HCEC 1CT (cell line): ENCODE measurements at places on chromosomes 3 and 15.

DNA sequence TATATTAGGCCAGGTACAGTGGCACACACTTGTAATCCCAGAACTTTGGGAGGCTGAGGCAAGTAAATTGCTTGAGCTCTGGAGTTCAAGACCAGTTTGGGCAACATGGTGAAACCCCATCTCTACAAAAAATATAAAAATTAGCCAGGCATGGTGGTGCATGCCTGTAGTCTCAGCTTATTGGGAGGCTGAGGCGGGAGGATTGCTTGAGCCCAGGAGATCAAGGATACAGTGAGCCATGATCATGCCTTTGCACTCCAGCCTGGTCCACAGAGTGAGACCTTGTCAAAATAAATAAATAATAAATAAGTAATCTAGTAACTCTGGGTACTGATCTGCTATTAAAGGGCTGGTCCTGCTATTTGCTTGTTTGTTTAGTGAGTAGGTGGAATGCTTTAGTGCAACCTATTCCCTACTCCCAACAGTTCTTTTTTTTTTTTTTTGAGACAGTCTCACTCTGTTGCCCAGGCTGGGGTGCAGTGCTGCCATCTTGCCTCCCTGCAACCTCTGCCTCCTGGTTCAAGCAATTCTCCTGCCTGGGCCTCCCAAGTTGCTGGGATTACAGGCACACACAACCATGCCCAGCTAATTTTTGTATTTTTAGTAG, 9.1 kb upstream of the INO80 start:
- no peak for DNase-seq

DNA sequence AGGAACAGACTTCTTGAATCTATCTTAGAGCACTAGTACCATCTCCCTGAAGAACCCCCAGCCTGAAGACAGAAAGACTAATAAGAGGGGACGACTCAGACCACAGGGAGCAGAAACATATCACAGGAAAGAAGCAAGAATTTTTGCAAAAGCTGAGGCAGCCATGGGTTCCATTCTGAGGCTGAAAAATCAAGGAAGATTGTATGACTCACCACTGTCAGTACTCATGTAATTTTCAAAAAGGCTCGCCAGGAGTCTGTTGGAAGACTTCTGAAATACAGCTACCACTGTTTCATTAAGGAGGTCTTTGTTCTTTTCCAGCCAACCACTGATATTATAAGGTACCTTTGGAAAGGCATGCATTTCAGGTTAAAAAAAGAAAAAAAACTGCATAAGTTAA, 47.5 kb downstream of the MYH15 start:
- peak; percentile 52 for DNase-seq

- no peak for DNase-seq
Observed at GRCh38 chr3:133408366-133408765, 8.5 kb downstream of the BFSP2 start.

DNA sequence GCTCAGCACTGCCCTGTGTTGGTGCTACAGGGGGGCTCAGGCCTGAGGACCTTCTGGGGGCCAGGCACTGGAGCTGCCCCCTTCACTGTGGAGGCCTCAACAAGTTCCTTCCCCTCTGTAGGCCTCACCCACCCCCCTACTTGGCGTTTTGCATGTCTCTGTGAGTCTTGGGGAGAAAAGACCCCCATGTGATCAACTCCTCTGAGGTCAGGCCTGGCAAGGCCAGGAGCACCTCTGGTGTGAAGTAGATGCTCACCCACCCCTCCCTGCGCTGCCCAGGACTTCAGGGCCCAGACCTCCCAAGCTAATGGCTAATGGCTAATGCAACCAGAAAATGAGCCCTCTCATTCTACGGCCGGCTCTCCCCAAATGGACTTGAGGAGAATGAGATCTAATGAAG, 34.2 kb upstream of the CHRNB4 start:
- DNase-seq: no peak

DNA sequence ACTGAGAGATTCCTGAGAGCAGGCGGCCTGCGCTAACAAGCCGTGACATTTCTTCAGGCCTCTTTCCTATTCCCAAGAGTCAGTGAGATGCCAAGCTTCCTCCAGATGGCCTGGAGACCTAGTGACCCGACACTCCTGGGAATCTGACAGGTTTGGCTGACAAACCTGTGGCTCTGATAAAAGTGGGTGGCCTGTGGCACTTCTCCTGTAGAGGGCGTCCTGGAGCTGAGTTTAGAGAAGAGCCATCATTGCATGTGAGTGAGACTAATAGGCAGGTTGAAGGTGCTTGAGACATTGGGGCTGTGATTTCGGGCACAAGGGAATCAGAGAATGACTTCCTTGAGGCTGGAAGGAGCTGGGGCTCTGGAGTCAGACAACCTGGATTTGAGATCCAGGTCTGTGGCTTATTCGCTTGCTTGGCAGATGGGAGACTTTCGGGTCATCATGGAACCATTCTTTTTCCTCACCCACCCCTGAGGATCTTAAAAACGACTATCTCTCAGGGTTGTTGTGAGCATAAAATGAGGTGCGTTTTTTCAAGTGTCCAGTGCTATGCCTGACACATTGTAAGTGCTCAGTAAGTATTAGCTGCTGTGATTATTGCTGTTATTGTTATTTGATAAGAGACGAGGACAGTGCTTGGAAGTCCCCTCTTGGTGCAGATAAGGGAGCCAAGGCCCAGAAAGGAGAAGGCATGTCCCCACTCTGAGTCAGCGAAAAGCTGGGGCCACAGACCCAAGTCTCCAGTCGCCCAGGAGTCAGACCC, 77.2 kb downstream of the SCN10A start:
- DNase-seq: peak; percentile 19

DNA sequence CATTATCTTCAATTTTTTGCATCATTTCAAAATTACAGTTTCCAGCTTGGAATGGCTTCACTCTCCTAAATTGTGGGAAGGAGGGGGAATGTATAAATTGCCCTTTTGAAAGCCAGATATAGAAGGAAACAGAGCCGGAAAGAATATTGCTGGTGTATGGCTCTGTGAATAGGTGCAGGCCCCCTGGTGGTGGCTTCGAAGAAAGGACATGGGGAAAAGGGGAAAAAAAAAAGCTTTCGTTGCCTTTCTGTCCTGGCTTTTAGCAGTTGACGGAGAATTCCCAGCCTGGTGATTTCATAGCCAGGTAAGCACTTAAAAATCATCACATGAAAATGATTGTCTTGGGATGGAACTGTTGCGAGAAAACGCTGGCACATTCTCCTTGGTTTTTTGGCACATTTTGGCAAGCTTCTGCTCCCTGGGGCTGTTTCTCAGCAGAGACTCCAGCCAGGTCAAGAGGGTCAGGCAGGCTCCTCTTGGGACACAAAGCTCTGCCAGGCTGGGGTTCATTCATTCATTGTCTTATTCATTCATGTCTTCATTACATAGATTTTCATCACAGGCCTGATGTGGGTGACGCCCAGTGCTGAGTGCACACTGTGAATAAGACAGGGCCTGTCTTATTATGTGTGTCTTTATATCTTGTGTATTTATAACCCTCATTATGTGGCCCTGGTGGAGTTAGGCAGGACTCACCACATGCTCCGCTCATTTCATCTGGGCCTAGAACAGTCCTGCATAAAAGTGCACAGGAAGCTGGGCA, 300.0 kb upstream of the TPM1 start:
- peak; percentile 84 for DNase-seq

DNA sequence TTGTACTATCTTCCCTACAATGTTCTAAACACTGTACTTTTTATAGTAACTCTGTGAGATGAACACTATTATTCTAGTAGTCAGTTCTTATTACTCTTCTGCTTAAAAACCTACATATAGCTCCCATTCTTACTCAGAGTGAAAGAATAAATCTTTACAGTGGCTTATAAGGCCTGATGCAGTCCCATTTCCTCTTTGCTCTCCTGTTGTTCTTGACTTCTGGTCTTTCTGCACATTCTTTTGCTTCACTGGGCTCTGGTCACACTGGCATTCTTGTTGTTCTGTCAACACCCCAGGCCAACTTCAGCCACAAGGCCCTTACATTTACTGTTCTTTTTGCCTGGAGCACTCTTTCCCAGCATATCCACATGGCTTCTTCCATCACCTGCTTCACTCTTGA, 58.2 kb upstream of the TP63 start:
- no peak for DNase-seq
